Caco-2 (cell line): ENCODE measurements at places on chromosomes 3 and 15.

GRCh38 chr3:102573483-102574028, 138.7 kb downstream of the ZPLD1 start:
- H3K27me3 ChIP-seq: no peaks in the 10 kb centered on the region
- no peak overlapping the region for H3K4me3 ChIP-seq
- no peak for DNase-seq

- DNase-seq: no peak
- H3K27ac ChIP-seq: no peak overlapping the region
- no peak overlapping the region for H3K4me3 ChIP-seq
Measured at GRCh38 chr3:190989218-190989617, 126.7 kb upstream of the GMNC start.

- H3K27me3 ChIP-seq: no peaks in the 10 kb centered on the region
- no peaks in the 10 kb centered on the region for H3K36me3 ChIP-seq
- no peak for DNase-seq
- H3K4me1 ChIP-seq: no peaks in the 10 kb centered on the region
- no peak overlapping the region for H3K27ac ChIP-seq
Measured at GRCh38 chr3:151452841-151453240, 8.0 kb downstream of the IGSF10 start.

DNA sequence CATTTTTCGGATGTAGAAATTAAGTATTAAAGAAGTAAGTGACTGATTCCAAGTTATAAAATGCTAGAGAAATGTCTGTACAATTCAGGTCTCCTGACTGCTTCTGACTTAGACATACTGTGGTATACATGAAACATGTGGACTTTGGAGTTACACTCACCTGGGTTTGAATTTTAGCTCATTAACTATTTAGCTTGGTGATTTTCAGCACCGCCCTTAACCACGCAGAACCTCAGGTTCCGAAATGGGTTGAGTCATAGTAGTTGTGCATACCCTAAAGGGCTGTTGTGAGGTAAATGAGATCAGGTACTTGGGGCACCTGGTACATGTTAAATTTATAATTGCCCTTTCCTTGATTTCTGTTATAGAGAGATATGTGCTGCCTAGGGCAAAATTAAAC, 32.9 kb upstream of the UTS2B start:
- no peak overlapping the region for H3K4me3 ChIP-seq
- H3K36me3 ChIP-seq: no peaks in the 10 kb centered on the region
- no peaks in the 10 kb centered on the region for H3K27me3 ChIP-seq

DNA sequence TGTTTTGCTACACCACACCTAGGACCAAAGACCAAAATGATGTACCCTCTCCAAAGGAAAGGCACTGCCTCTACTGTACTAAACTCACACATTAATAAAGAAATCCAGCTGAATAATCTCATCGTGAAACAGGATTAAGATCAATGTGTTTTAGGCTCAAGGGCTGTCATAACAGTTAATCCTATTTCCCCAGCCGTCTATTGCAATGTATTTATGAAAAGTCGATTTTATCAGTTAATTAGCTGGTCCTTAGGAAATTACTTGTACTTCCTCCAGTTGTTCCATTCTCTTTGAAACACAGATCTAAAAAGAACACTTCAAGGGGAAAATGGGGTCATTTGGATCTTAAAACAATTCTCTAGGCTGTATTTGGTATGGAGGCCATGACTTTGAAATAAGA, 8.5 kb downstream of the ETV5 start:
- H3K4me1 ChIP-seq: peaks cover 8% of the 10 kb centered on the region; the same call in 1 of the 2 replicates
- DNase-seq: no peak
- H3K27me3 ChIP-seq: no peaks in the 10 kb centered on the region
- H3K27ac ChIP-seq: no peak overlapping the region
- H3K4me3 ChIP-seq: no peak overlapping the region

GRCh38 chr3:98900265-98901118, 1.0 kb downstream of the DCBLD2 start:
- H3K27ac ChIP-seq: peak overlapping the region; percentile 81
- H3K36me3 ChIP-seq: no peaks in the 10 kb centered on the region
- H3K27me3 ChIP-seq: no peaks in the 10 kb centered on the region

- no peaks in the 10 kb centered on the region for H3K27me3 ChIP-seq
- DNase-seq: no peak
- no peaks in the 10 kb centered on the region for H3K4me1 ChIP-seq
Measured at GRCh38 chr3:182912474-182912873, 67.9 kb downstream of the DCUN1D1 start.

DNA sequence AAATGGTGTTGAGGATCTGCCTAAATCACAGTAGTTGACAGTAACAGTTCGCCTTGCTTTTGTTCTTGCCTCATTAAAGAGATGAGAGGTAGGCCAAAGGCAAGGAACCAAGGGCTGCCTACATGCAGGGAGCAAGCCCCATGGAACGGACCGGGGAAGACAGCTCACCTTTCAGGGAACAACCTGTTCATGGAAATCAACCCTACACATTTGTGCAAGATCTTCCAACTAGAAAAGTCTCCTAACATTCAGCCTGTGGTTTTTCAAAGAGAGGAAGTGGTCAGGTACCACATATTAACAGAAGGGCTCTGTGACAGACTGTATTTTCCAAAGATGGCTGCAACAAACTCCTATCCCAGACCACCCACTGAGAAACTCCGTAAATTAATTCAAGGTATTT, 1031.8 kb upstream of the NR2F2 start:
- no peak overlapping the region for H3K4me3 ChIP-seq
- H3K27ac ChIP-seq: no peak overlapping the region
- H3K4me1 ChIP-seq: no peaks in the 10 kb centered on the region
- DNase-seq: no peak
- no peaks in the 10 kb centered on the region for H3K36me3 ChIP-seq
- no peaks in the 10 kb centered on the region for H3K27me3 ChIP-seq

DNA sequence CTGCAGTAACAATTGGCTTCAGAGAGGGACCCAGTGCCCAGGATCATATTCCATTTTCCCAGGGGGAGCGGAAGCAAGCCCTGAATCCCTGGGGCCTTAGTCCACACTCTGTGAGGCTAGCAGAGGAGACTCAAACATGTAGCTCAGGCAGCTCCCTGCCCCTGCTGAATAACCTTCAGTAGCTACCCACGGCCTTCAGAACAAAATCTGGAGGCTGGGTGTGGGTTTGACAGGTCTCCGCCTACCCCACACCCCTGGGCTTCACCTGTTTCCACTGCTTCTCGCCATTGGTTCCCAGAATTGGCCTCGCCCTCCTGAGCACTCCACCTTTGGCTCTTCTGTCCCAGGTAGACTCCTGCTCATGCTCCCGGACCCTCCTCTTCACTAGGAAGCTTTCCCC, 93.6 kb upstream of the ATP2B2 start:
- H3K36me3 ChIP-seq: no peaks in the 10 kb centered on the region
- no peaks in the 10 kb centered on the region for H3K4me1 ChIP-seq
- no peak overlapping the region for H3K4me3 ChIP-seq
- H3K27ac ChIP-seq: no peak overlapping the region

- H3K27me3 ChIP-seq: no peaks in the 10 kb centered on the region
- no peak overlapping the region for H3K27ac ChIP-seq
- H3K36me3 ChIP-seq: no peaks in the 10 kb centered on the region; the same call in none of the 2 replicates
- no peak for DNase-seq
- H3K4me1 ChIP-seq: no peaks in the 10 kb centered on the region
Measured at GRCh38 chr3:185207481-185207880, 46.4 kb downstream of the EHHADH start.
